ENCODE measurements at places on chromosomes 13 and 19.

GRCh38 chr19:33713194-33713593 is 83.5 kb upstream of the KCTD15 start:
- DNase-seq: no peak

GRCh38 chr13:110400786-110401533 is 93.9 kb downstream of the COL4A2 start:
- DNase-seq: no peak

DNA sequence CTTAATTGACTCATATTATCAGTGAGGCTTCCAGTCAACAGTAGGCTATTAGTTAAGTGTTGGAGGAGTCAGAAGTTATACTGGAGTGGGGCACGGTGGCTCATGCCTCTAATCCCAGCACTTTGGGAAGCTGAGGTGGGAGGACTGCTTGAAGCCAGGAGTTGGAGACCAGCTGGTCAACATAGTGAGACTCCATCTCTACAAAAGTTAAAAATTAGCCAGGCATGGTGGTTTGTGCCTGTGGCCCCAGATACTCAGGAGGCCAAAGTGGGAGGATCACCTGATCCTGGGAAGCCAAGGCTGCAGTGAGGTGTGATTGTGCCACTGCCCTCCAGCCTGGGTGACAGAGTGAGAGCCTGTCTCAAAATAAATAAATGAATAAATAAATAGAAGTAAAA is 53.2 kb downstream of the COMP start:
- DNase-seq: no peak

- DNase-seq: no peak
Measured at GRCh38 chr13:71870100-71870499, 3.1 kb upstream of the DACH1 start.

- DNase-seq: no peak
Measured at GRCh38 chr19:34481861-34482379, 362 bp downstream of the WTIP start.

DNA sequence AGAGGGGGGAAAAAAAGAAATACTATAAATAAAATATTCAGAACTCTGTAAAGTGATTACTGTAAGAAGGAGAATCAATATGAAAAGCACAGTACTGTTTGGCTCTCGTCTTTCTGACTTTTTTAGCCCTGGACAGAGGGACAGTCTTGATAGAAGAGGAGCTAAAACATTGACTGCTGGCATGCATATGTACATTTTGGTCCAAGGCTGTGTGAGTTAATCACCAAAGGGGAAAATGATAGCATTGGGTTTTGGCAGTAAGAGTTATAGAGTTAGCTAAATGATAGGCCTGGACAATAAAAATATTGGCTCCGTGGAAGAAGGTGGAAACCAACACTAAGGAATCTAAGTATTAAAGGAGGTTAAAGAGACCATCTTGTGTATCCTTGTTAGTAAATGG is 50.3 kb downstream of the RAP2A start:
- DNase-seq: no peak

GRCh38 chr13:48356750-48357149 is 53.2 kb downstream of the RB1 start:
- DNase-seq: no peak

DNA sequence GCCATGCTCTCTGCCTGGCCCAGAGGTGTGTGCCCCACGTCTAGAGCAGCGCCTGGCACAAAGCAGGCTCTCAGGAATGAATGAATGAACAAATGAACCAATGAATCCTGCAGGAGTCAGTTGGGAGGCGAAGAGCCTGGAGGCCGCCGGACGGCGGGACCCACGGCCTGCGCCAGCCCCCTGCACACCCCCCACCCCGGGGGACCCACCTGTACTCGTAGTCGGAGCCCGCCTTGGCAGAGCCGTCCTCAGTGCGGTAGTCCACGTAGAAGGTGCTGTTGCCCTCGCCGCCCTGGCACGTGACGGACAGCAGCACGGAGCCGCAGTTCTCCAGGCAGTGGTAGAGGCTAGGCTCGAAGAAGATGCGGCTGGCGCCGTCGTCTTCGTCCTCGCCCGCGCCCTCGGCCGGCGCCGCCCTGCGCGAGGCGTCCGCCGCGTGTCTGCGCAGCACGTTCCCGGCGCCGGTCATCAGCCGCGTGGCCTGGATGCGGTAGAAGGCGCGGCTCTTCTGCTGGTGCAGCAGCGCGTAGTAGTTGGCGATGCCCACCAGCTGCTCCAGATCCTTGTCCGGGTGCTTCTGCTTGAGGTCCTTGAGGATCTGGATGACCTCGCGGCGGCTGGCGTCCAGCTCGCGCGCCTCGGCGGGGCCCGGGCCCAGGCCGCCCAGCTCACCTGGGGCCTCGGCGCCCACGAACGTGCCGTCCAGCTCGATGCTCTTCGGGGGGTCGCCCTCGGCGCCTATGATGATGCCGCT is 14.8 kb downstream of the SLC8A2 start:
- no peak for DNase-seq

- no peak for DNase-seq
Measured at GRCh38 chr19:55598034-55598433, 1.3 kb downstream of the FIZ1 start.

DNA sequence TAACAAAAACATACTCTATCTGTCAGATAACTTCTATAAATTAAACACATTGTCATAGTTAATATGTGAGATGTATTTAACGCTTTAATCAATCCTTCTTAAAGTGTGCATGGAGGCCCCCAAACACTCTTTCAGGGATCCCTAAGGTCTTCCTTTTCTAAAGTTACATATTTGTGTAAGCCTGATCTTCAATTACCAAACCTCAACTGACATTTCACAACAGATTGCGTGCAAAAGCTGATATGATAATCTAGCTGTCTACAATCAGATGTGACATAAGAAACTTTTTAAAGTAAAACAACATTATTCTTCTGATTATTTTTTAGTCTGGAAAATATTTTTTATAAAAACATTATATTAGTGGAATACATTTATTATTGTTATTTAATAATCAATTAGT is 1850.4 kb downstream of the OLFM4 start:
- DNase-seq: no peak

DNA sequence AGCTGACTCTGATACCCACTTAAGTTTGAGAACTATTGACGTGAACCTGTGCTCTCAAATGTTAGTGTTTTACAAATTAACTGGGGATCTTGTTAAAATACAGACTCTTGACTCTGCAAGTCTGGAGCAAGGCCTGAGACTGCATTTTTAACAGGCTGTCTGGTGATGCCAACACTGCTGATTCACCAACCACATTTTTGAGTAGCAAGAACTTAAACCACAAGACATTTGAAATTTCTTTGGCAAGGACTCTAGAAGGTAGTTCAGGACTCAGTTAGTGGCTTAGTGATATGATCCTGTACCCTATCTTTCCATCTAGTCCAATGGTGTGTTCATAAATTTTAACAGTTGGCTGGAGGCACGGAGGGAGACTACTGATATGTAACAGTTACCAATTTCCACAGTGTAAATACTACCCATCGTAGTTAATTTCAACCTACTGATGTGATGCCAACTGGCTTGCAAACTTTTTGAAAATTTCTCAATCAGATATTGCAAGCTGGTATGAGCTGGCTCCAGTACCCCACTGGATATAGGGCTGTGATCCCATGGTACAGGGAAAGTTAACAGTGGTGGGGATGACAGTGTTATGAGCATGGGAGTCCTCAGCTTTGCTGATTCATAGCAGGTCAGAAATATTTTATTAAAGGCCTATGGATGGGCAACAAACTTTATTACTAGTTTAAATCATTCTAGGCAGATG is 255.1 kb downstream of the TBC1D4 start:
- no peak for DNase-seq

DNA sequence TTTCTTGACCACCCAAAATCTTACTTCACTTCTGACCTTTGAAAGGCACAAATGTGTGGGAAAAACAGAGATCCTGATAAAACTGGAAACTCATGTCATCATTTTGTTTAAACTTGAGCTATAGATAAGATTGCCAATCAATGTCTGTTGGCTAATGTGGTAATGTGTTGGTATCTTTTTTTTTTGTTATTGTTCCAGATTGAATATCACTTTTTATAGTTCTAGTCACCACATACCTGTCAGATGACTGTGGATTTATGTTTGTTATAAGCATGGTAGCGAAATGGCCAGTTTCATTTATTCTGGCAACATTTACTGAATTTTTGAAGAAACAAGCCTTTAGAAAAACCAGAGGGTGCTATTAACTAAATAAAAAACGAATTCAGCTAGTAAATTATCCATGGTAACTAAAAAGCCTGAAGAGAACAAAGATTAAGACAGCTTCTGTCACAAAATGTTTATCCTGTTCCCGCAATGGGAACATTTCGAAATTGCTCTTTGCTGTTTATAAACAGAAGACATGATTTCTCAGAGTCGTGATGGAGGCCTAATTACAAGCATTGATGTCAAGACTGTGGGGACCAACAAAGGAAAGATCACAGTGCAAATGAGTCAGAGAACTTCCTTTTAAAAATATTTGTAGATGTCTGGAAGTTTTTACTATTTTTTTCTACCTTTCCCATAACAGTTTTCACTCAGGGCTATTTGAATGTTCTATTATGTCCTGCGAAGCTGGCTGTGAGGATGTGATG is 82.9 kb upstream of the POSTN start:
- no peak for DNase-seq

GRCh38 chr13:44363631-44364344 is 9.8 kb upstream of the SERP2 start:
- DNase-seq: no peak

DNA sequence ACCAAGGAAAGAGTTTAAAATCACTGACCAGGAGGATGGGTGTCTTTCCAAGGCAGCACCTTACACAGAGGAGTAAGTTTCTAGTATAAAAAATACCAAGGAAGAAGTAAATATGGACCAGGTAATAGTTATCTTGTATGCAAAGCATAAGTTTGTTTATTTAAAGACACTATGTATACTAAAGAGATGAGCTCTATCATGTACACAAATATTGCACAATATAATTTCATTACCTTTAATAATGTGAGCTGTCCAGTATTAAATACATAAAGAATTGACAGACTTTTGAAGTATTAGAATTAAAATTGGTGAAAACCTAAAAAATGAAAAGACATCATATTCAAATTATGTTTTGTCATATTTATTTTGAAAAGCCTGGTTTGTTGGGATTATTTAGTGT is 322.0 kb upstream of the MIR17HG start:
- DNase-seq: no peak

- DNase-seq: no peak
Measured at GRCh38 chr13:105974380-105974779, 561.1 kb downstream of the EFNB2 start.

GRCh38 chr19:843836-844545 is 3.2 kb downstream of the PRTN3 start:
- DNase-seq: no peak

GRCh38 chr19:52993342-52994178 is 20.2 kb upstream of the ERVV-1 start:
- peak; percentile 85 for DNase-seq

DNA sequence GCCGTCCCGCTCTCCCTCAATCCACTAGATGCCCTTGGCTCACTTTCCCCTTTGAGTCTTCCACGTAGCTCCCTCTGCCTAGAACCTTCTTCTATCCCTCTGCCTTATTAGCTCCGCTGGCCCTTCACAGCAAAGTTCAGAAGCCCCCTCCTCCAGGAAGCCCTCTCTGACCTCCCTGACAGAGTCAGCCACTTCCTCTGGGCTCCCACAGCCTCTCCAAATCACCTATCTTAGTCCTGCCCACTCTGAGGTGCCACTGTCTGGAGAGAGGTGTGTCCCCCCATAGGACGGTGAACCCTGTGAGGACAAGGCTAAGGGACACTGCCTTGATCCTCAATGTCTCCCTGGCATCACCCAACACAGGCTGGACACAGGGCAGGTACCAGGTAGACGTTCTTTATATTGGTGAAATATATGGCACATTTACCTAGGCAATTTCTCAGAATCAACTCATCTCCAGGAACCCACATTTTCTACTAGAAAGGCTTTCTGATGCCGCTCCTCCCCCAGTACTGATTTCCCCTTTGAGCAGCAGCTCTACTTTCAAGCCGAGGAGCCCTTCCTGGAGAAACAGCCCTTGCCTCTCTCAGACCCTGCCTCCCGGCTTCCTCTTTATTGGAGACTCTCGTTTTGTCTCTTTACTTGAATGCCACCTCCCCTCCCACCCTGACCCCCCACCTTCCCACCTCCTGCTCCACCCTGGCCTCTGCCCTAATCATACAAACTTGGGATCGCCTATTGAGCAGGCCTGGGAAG is 3.4 kb upstream of the TGFB1 start:
- no peak for DNase-seq

Measured in stimulated activated CD8-positive, alpha-beta memory T cell treated with anti-CD3 and anti-CD28 coated beads, Interleukin-4, amount 100 ng/mL, for 48 hours (primary cell).